Stimulated activated CD4-positive, alpha-beta T cell treated with anti-CD3 and anti-CD28 coated beads, Interleukin-1b, Interleukin-23, amount 100 ng/mL, for 1 hour (primary cell): ENCODE measurements at places on chromosomes 6 and 20.

- DNase-seq = no peak
Observed at GRCh38 chr6:89986650-89987074, 92.4 kb downstream of the GJA10 start.

DNA sequence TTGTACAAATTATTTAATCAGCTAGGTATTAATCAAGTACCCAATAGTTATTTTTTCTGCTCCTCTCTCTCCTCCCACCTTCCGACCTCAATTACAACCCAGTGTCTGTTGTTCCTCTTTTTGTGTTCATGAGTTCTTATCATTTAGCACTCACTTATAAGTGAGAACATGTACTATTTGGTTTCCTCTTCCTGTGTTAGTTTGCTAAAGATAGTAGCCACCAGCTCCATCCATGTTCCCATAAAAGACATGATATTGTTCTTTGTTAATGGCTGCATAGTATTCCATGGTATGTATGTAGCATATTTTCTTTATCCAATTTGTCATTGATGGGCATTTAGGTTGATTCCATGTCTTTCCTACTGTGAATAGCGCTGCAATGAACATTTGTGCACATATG is 652.8 kb upstream of the CITED2 start:
- no peak for DNase-seq

DNA sequence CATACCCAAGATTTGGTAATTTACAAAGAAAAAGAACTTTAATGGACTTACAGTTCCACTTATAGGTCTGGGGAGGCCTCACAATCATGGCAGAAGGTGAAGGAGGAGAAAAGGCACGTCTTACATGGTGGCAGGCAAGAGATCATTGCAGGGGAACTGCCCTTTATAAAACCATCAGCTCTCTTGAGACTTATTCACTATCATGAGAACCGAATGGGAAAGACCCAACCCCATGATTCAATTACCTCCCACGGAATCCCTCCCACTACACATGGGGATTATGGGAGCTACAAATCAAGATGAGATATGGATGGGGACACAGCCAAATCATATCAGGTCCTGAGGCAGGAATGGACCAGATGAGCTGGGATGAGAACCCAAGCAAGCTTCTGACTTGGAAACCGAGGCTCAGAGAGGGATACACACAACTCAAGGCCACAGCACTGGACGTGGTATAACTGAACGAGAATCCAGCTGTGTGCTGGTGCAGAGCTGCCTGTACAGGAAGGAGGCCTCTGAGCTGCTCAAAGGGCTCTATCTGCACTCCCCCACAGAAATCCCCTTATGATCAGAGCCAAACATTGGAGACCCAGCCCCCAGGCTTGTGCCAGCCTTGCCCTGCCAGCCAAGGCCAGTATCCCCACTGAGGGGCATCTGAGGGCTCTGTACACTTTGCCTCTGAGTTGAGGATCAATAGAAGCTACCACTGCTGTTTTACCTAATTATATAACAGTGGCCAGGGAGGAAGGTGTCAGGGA is 137.8 kb downstream of the CEBPB start:
- DNase-seq = no peak

DNA sequence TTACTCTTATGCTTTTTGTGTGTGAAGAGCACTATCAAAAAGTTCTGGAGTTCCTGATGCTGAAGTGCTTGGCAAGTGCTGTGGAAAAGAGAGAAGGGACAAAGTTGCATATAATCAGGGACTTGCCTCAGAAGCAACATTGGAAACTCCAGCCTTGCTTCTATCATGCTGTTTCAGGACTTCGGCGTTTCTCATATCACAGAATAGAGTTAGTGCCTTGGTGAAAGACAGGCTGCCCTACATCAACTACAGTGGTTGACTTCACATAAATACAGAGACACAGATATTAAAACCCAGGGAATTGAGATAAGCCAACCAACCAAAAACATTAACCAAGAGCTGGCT is 36.2 kb upstream of the CDKAL1 start:
- no peak for DNase-seq

- DNase-seq = no peak
Observed at GRCh38 chr20:34970193-34970840, 14.6 kb downstream of the MYH7B start.

DNA sequence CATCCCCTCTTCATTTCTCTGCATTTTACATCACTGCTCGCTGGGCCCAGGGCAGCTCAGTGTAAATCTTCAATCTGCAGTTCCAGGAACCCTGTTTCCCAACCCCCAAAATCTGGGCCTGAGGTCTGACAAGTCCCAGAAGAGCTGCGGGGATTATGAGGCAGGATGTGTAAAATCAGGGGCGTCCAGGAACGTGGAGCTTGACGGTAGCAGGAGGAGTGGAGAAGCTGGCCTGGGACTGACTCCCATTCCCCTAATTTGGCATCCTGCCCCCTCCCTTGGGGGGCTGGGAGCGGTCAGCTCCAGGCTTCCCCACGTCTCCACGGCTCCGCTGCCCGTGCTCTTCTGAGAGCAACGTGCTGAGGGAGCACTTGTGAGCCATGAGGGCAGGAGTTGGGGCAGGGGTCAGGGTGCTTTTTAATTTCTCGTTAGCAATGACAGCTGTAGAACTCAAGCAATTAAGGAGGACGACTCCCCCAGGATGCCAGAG is 23.4 kb upstream of the VEGFA start:
- no peak for DNase-seq

GRCh38 chr20:2760952-2761305 is 39.5 kb downstream of the CPXM1 start:
- DNase-seq = no peak
